ENCODE measurements at places on chromosomes 5 and 9.

- no peak for DNase-seq
These were observed 23.2 kb downstream of the FBXW5 start for GRCh38 chr9:136921307-136921706.

- DNase-seq = no peak
These were observed 208.8 kb downstream of the NR3C1 start for GRCh38 chr5:143194713-143195112.

DNA sequence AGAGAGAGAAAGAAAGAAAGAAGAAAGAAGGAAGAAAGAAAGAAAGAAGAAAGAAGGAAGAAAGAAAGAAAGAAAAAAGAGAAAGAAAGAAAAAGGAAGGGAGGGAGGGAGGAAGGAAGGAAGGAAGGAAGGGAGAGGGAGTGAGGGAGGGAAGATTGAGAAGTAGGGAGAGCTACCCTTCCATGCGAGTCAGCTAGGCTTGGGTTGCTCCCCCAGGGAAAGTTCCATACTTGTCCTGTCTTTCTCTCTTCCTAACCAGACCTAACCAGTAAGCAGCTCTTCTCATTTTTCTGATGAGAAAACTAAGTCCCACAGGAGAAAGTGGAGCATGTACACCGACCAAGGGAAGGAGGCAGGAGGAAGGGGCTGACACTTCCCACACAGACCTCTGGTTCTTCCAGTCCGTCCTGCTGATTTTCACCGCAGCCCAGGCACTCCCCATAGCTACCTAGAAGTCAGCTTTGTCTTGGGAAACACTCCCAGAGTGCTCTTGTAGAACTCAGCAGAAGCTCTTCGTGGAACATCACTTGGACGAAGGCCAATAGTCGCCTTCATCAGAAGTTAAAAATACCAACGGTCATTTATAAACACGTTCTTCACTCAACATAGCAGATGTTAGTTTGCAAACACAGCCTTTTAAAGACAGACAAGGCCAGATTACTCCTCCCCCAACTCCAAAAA lies 29.0 kb upstream of the ENTREP1 start:
- no peak for DNase-seq

- DNase-seq = no peak
These were observed 154.8 kb upstream of the TBC1D2 start for GRCh38 chr9:98410185-98410697.

- DNase-seq = no peak
These were observed 14.0 kb downstream of the TGFBR1 start for GRCh38 chr9:99118782-99119466.

DNA sequence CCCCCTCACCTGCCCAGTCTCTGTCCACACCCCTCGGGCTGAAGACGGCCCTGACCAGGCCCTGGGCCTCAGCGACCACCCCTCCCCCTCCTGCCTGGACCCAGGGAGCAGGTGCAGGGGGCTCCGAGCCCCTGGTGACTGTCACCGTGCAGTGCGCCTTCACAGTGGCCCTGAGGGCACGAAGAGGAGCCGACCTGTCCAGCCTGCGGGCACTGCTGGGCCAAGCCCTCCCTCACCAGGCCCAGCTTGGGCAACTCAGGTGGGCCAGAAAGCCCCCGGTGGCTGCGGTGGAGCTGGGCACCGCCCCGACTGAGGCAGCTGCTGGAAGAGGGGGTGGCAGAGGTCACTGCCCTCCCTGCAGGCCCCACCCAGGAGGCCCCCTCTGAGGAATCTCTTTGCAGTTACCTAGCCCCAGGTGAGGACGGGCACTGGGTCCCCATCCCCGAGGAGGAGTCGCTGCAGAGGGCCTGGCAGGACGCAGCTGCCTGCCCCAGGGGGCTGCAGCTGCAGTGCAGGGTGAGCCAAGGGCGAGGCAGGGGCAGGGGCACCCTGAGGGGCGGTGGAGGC lies 7.7 kb downstream of the ENTPD8 start:
- no peak for DNase-seq

DNA sequence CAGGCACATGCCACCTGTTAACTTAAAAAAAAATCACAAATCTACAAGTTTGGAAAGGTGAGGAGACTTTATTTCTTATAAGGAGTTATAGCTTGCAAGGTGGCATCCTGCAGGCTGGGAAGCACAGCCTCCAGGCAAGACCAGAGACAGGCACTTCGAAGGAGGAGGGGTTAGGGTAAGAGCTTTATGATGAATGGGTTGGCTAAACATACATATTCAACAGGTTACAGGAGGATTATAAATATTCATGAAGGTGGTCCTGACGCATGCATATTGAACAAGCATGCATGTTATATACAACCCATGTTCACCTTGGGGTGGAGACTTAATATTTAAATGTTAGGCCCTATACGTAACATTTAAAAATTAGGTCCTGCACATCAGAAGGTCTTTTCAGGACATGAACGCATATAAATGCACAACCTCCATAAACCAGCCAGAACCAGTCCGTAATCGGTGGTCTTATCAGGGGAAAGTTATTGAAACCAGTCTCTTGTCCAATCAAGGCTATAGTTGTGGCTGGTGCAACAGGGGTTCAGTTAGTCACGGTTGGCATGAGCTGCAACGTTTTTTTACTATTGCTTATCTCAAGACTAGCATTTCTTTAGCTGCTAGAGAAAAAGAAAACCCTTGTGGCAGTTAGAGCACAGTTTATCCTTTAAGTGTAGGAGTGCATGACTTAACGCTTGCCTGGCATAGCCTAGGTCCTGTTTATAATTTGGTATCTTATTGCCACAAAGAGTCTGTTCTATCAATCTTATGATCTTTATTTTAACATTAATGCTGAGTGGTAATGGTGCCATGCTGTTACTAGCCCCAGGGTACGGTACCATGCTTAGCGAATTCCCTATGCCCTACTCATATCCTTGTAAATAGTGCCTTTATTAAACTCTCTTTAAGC lies 72.7 kb downstream of the C9orf57 start:
- DNase-seq = no peak

DNA sequence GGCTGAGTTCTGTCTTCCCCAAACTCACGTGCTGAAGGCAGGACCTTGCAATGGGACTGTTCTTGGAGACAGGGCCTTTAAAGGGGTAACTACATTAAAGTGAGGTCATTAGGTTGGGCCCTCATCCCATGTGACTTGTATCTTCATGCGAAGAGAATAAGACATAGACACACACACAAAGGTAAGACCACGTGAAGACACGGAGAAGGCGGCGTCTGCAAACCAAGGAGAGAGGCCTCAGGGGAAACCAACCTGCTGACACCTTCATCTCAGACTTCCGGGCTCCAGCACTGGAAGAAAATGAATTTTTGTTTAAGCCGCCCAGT lies 50.7 kb upstream of the KCNMB1 start:
- no peak for DNase-seq

- DNase-seq = no peak
These were observed 32.7 kb downstream of the OSMR start for GRCh38 chr5:38878391-38879077.

DNA sequence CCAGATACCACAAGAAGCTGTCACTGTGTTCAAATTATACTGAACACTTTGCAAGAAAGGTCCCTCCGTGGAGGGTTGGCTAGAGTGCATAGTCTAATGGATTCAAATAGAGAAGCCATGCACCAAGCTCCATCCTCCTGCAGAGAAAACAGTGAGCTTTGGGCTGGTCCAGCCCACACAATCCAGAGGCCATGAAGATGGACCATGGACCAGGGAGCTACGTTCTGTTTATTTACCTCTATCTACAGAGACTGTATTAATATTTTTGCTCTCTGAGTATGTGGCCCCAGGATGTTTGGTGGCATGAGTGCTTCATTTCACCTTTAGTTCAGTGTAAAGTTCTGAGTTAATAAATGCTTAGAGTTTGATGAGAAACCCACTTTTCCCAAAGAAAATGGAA lies 114.8 kb upstream of the PJA2 start:
- DNase-seq = no peak

- DNase-seq = no peak
These were observed 42.9 kb downstream of the TRIP13 start for GRCh38 chr5:935510-936084.

- no peak for DNase-seq
These were observed 26.3 kb downstream of the NR3C1 start for GRCh38 chr5:143376911-143377813.

DNA sequence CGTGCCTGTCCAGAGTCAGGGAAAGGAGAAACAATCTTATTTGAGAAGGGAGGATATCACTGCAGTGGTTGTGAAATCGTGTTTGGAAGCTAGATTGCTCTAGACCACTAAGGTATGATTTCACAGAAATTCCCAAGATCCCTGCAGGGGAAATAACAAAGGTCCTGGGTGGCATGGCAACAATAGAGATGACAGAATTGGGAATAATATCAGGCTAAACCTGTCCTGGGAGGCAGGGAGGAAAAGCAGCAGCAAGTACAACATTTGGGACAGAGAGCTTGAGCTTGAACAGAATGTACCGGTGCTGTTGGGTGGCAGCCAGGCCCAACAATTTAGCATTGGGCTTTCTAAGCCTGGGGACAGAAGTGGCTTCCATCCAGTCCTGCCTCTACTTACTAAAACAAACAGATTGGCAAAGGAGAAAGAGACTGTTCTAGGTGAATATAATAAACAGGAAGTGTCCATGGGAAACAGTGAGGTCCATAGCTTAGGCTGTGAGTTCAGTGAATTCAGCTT lies 17.0 kb upstream of the ARHGAP26 start:
- no peak for DNase-seq

DNA sequence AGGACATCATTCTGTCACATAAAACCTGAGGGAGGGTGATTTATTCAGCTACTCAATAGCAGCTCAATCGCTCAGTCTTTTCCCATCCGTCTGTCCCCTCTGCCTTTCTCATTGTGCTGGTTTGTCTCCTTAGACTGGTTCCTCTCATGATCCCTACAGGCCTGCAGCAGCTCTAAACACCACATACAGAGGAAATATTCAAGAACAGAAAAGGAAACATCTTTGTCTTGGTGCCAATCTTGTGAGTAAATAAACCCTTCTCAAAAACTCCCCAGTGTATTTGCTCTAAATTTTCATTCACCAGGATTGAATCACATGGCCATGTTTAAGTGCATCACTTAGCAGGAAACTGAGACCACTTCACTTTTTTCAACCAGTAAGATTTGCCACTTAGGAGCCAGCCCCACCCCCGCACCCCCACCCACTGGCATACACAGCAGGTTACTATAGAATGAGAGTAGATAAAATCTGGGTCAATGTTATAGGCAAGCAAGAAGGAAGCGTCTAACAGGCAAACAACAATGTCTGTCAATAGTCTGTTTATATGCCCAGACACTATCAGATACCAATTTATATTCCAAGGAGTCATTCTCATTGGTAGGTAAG lies 895.5 kb upstream of the DMAC1 start:
- DNase-seq = no peak

- DNase-seq = no peak
These were observed 10.7 kb downstream of the SLC35A4 start for GRCh38 chr5:140575309-140575708.

GRCh38 chr9:76371901-76372300 lies 22.3 kb downstream of the RFK start:
- no peak for DNase-seq

DNA sequence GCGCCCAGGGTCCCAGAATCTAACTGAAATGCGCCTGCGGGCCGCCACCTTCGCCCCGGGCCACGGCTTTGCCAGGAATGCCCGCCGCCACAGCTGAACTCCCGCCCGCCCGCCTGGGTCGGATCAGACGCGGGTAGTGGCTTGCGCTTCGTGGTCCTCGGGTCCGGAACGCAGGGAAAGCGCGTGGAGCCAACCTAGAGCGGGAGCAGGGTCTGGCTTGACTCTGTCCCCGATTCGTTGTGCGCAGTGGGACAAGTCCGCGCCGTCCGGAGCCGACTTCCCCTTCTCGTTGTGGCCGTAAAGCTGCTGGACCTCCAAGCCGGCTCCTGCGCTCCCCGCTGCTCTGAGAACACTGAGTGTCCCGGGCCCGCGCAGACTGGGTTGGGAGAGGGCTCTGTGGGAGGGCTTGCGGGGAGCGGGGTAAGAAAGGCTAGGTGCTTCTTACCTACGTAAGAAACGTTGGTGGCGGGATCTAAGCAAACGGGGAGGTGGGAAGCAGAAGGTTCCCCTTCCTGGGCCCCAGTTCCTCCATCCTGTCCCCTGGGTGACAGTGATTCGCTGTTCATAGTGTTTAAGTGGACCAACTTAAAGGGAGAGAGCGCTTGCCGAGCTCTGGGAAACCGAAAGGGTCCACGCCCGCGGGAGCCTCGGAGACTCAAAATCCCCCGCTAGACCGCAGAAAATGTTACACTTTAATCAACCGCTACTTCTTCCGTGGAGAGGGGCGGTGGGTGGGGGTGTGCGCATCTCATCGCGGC lies 4.4 kb upstream of the FOXE1 start:
- no peak for DNase-seq

DNA sequence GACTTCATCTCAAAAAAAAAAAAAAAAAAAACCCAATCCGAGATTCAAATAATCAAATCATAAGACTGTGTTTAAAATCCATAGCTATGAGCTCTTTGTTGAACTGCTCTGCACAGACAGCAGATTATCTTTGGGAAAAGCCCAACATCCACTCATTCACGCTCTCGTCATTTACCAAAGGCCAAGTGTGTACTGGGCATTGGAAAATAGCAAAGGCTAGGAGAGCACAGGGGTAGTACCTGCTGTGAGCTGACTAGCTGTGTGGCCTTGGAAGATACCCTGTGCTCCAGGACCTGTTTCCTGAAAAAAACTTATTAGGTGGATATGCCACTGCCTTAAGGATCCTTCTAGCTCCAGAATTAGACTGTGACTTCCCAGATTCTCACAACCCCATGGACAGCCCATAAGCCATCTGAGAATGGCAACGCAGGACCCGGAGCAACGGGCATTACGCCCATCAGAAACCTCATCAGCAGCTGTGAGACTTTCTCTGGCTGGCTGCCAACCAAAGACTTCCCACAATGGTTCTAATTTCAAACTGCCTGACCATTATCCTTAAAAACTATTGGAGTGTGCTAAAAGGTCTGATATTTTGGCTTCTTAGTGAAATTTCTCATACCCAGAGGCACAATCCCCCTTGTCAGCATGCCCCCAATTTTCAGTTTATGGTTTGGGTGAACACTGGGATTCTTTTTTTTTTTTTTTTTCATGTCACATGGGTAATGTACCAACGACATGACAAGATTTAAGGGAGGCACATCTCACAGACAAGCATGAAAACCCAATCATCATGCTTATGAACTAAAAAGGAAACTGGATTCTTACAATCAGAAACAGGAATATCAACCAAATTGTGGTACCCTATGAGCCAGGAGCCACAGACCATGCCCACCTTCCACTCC lies 16.8 kb downstream of the SERINC5 start:
- no peak for DNase-seq

GRCh38 chr9:130197888-130198287 lies 25.7 kb downstream of the NCS1 start:
- no peak for DNase-seq

- DNase-seq = no peak
These were observed 5.1 kb downstream of the POU5F2 start for GRCh38 chr5:93736284-93736683.
